ENCODE measurements at places on chromosomes 1 and 21. TPM values are rescaled to one million over a fixed set of nuclear protein-coding genes. Genes with fewer than 3 reads are reported as not detected.
A peak's percentile ranks its signal among the peaks of the same experiment; 100 is the strongest.

GRCh38 chr1:81600878-81601622 is 199.7 kb upstream of the ADGRL2 start:
- H3K36me3 ChIP-seq = no peaks in the 10 kb centered on the region
- H3K27ac ChIP-seq = no peak overlapping the region
- DNase-seq = no peak

DNA sequence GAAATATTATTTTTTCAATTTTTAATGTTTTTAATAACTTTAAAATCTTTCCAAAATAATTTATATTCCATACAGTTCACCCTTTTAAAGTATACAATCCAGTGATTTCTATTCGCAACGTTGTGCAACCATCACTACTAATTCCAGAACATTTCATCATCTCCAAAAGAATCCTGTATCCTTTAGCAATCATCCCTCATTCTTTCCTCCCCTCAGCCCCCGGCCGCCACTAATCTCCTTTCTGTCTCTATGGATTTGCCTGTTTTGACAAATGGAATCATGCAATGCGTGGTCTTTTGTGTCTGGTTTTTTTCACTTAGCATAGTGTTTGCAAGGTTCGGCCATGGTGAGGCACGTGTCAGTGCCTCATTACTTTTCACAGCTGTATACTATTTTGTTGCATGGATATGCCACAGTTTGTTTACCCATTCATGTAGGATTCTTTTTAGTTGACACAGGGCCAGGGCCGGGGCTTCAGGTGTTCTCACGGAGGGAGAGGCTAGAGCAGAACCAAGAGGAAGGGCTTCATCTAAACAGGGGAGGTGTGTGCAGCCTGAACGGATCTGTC is 40.6 kb upstream of the ZBTB40 start:
- no peaks in the 10 kb centered on the region for H3K27me3 ChIP-seq
- H3K27ac ChIP-seq = no peak overlapping the region
- H3K36me3 ChIP-seq = no peaks in the 10 kb centered on the region

GRCh38 chr1:100810360-100810759 is 84.3 kb downstream of the EXTL2 start:
- H3K4me1 ChIP-seq = no peaks in the 10 kb centered on the region
- H3K27me3 ChIP-seq = no peaks in the 10 kb centered on the region
- no peak overlapping the region for H3K27ac ChIP-seq
- peak; percentile 24 for DNase-seq
- no peaks in the 10 kb centered on the region for H3K36me3 ChIP-seq
- H3K4me3 ChIP-seq = no peak overlapping the region

DNA sequence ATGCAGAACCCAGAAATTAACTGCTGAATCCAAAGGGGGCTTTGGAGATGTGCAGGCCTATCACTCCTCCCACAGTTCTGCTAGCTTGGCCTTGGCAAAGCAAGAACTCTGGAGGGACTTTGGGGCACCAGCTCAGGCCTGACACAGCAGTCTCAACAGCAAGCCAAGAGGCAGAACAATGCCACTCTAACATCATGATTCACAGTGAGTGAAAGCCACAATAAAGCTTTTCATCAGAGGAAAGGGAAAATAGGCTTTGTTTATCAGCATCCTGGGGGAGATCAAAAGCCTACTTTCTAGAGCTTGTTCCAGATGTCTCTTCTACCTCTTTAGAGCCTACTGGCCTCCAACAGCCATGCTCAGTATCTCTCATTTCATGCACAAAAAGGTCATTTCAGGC is 283.4 kb downstream of the KCNH1 start:
- no peaks in the 10 kb centered on the region for H3K4me1 ChIP-seq
- H3K27ac ChIP-seq = no peak overlapping the region
- no peaks in the 10 kb centered on the region for H3K27me3 ChIP-seq
- H3K36me3 ChIP-seq = no peaks in the 10 kb centered on the region
- H3K4me3 ChIP-seq = no peak overlapping the region
- no peak for DNase-seq

DNA sequence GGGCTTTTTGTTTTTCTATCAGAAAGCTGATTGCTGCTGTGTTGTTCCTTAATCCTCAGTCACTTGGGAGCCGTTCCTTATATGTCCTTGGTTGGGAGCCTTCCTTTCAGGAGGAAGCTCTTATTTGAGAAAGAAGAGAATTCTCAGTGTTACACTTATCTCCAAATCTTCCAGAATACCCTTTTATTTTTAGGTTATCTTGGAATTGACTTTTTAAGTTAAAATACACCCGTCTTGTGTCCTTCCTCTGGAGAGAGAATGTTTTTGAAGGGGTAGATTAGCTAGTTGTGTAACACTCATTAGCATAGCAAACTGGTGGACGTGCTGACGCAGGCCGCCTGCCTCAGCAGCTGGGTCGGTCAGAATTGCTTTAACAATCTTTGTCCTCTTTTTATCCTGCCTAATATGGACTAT is 42.1 kb downstream of the LRRC8B start:
- H3K4me3 ChIP-seq = no peak overlapping the region
- H3K27me3 ChIP-seq = no peaks in the 10 kb centered on the region
- H3K36me3 ChIP-seq = no peaks in the 10 kb centered on the region
- no peak overlapping the region for H3K27ac ChIP-seq
- DNase-seq = peak; percentile 78
- H3K4me1 ChIP-seq = no peaks in the 10 kb centered on the region

DNA sequence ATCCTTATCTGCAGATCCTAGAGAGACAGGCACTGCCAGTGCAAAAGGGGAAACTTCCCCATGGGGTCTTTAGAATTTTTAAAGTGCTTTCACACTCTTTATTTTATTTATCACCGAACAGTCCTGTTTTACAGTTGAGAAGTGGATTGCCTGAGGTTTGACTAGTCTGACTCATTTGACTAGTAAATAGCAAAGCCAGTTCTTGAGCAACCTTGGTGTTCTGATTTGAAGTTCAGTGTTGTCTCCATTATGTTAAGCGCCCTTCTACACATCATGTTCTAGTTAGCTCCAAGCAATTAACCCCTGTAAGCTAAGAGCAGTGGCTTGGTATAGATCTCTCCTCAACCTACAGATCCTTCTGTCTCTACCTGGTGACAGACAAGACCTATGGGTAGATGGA is 262.9 kb downstream of the CACNA1E start:
- H3K4me3 ChIP-seq = no peak overlapping the region
- no peaks in the 10 kb centered on the region for H3K4me1 ChIP-seq
- H3K27ac ChIP-seq = no peak overlapping the region
- no peaks in the 10 kb centered on the region for H3K27me3 ChIP-seq

- no peaks in the 10 kb centered on the region for H3K27me3 ChIP-seq
- peak overlapping the region; percentile 7 for H3K4me3 ChIP-seq
- no peak overlapping the region for H3K27ac ChIP-seq
- peak; percentile 50 for DNase-seq
These were observed 27.7 kb downstream of the STYXL2 start for GRCh38 chr1:167121375-167122120.

GRCh38 chr1:184036517-184036949 is 995 bp downstream of the COLGALT2 start:
- DNase-seq = peak; percentile 34
- H3K4me1 ChIP-seq = no peaks in the 10 kb centered on the region
- no peak overlapping the region for H3K27ac ChIP-seq
- no peaks in the 10 kb centered on the region for H3K36me3 ChIP-seq

GRCh38 chr1:60835649-60836048 is 246.7 kb upstream of the NFIA start:
- peak; percentile 2 for DNase-seq
- H3K4me3 ChIP-seq = no peak overlapping the region
- H3K27me3 ChIP-seq = no peaks in the 10 kb centered on the region
- H3K36me3 ChIP-seq = no peaks in the 10 kb centered on the region

GRCh38 chr1:2091611-2092604 is 41.7 kb downstream of the PRKCZ start:
- no peaks in the 10 kb centered on the region for H3K4me1 ChIP-seq
- H3K4me3 ChIP-seq = no peak overlapping the region
- no peak overlapping the region for H3K27ac ChIP-seq
- no peaks in the 10 kb centered on the region for H3K36me3 ChIP-seq

DNA sequence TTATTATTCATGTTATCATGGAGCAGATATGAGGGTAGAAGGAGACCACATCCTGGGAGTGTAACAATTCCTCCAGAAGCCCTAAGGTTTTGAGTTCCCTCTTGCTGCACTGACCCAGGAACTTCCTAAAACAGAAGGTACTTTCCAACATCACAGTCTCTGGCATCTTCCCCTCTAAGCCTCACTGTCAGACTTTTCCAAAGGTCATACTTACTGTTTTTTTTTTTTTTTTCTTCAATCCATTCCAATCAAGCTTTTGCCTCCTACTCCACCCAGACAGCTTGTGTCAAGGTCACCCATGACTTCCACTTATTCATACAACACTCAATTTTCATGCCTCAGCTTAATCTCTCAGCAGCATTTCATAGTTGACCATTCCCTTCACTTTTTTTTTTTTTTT is 18.4 kb upstream of the UQCRHL start:
- H3K4me1 ChIP-seq = no peaks in the 10 kb centered on the region
- peak; percentile 47 for DNase-seq
- H3K27ac ChIP-seq = no peak overlapping the region
- H3K36me3 ChIP-seq = no peaks in the 10 kb centered on the region

DNA sequence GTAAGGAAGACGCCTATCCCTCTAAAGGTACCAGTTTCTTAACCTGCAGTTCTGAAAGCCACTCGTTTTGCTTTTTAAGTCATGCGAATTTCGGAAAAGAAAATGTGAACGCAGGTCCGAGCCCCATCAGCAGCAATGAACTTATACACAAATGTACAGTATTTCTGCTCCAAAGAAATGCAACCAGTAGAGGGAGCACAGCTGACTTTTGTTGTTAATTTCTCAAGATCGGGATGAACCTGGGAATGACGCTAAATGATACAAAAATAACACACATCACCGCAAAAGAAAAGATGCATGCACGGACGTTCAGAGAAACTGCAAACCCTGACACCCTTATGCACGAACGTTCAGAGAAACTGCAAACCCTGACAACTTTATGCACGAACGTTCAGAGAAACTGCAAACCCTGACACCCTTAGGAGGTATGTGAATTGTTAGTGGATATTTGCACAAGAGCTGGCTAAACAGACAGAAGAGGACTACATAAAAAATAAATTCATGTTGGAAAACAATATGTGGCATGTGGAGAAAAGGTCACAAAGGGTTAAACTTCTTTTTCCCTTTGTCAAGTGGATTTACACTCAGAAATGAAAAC is 3.5 kb upstream of the TIAM1 start:
- DNase-seq = peak; percentile 59
- peaks cover 6% of the 10 kb centered on the region for H3K27me3 ChIP-seq
- no peaks in the 10 kb centered on the region for H3K36me3 ChIP-seq
- H3K27ac ChIP-seq = no peak overlapping the region

GRCh38 chr1:214427871-214428277 is 123.5 kb downstream of the PTPN14 start:
- no peaks in the 10 kb centered on the region for H3K27me3 ChIP-seq
- peaks cover 24% of the 10 kb centered on the region for H3K4me1 ChIP-seq
- no peaks in the 10 kb centered on the region for H3K36me3 ChIP-seq

DNA sequence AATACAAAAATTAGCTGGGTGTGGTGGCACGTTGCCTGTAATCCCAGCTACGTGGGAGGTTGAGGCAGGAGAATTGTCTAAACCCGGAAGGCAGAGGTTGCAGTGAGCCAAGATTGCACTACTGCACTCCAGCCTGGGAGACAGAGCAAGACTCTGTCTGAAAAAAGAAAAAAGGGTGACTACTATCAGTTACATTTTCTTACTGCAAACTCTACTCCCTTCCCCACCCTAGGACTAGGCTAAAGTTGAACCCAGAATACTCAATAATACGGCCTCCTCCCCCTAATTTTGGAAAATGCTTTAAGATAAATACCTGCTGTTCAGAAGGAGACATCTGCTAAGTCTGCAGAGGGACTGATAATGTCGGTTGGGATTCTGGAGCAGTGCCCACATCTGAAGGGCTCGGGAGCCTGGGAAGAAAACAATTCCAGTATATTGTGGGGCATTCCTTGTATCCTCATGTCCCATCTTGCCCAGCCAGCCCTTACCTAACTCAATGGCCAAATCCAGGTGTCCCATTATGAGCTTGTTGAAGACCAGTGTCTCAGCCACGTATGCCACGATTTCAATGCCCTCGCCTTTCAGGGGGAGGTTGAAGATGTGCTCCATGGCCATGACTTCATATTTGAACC is 89.7 kb downstream of the ADCY10 start:
- no peak for DNase-seq
- no peaks in the 10 kb centered on the region for H3K36me3 ChIP-seq
- H3K27ac ChIP-seq = no peak overlapping the region
- H3K4me1 ChIP-seq = no peaks in the 10 kb centered on the region

- no peaks in the 10 kb centered on the region for H3K4me1 ChIP-seq
- peaks cover 1% of the 10 kb centered on the region for H3K36me3 ChIP-seq
- DNase-seq = no peak
- no peaks in the 10 kb centered on the region for H3K27me3 ChIP-seq
These were observed 49.4 kb downstream of the RNF2 start for GRCh38 chr1:185094761-185095160.

DNA sequence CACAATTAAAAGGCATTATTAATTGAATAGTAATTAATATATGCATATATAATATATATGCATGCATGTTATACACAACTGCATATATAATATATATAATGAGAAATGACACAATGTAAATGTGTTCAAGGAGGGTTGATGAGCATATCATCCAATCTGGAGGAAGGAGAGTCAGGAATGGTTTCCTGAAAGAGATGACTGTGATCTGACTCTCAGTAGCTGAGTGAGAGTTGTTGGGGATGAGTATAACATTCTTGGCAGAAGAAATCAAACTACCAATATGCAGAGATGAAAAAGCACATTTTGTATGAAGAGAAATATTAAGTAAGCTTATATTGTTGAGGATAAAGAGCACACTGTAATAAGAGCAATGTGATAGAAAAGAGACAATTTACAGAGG is 37.3 kb downstream of the F13B start:
- H3K27ac ChIP-seq = no peak overlapping the region
- no peaks in the 10 kb centered on the region for H3K27me3 ChIP-seq
- DNase-seq = no peak

- no peak overlapping the region for H3K27ac ChIP-seq
- no peak overlapping the region for H3K4me3 ChIP-seq
- H3K36me3 ChIP-seq = no peaks in the 10 kb centered on the region
These were observed 13.3 kb downstream of the APCS start for GRCh38 chr1:159600894-159601293.

DNA sequence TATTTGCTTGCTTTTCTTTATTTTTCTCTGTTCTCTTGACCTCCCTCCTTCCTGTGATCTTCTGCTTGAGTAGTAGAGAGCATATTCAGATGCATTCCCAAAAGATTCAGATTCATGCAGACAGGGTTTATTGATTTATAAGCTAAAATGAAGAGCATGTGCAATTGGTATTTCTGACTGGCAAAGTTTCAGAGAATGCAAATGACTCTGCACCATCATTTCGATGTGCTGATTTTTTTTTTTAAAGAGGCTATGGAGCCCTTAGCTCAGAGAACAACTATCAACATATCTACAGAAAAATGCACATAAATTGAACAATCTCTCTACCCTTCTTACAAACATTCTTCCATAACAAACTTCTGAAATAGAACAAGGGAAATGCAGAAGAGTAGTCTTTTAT is 312.0 kb downstream of the VAV3 start:
- no peak overlapping the region for H3K27ac ChIP-seq
- H3K4me1 ChIP-seq = peaks cover 8% of the 10 kb centered on the region
- H3K27me3 ChIP-seq = no peaks in the 10 kb centered on the region

GRCh38 chr1:44294588-44295007 is 60.5 kb downstream of the ERI3 start:
- H3K4me3 ChIP-seq = no peak overlapping the region
- peak; percentile 83 for DNase-seq

OPRD1 gene
- total RNA-seq = not detected

NHLH1 gene
- total RNA-seq = not detected

FALEC gene
- 1.0 TPM for total RNA-seq

PDC gene
- not detected for total RNA-seq

KRTAP21-2 gene
- total RNA-seq = not detected

TSPEAR gene
- not detected for total RNA-seq

CTPS1 gene
- 11.3 TPM for total RNA-seq

BRDT gene
- total RNA-seq = not detected

PIK3R3 gene
- 1.8 TPM for total RNA-seq

GUK1 gene
- total RNA-seq = 325 TPM

PRELP gene
- 4.9 TPM for total RNA-seq

Measured in fibroblast of lung (primary cell).